ENCODE measurements at places on chromosomes 11 and 22.
A peak's percentile ranks its signal among the peaks of the same experiment; 100 is the strongest.

DNA sequence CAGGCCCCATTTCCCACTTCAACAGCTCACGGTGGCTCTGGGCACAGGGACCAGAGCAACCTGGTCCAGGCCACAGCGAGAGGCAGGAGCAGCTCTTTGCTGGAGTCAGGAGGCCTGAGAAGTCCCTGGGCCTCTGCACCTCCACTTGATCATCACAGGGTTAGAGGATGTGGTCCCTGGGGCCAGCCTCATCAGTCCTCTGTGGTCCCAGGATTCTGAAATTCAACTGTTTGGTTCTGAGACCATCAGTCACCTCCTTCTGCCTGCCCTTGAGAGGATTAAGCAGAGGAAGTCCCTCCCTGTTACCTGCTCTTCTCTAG lies 24.9 kb upstream of the CBX7 start:
- H3K27ac ChIP-seq = peak overlapping the region; percentile 18
- DNase-seq = no peak
- no peaks in the 10 kb centered on the region for H3K27me3 ChIP-seq
- H3K36me3 ChIP-seq = no peaks in the 10 kb centered on the region
- peaks cover 60% of the 10 kb centered on the region for H3K4me1 ChIP-seq

- H3K36me3 ChIP-seq = no peaks in the 10 kb centered on the region
- no peak for DNase-seq
- no peak overlapping the region for H3K27ac ChIP-seq
Measured at GRCh38 chr11:102499151-102499550, 31.4 kb downstream of the MMP7 start.

DNA sequence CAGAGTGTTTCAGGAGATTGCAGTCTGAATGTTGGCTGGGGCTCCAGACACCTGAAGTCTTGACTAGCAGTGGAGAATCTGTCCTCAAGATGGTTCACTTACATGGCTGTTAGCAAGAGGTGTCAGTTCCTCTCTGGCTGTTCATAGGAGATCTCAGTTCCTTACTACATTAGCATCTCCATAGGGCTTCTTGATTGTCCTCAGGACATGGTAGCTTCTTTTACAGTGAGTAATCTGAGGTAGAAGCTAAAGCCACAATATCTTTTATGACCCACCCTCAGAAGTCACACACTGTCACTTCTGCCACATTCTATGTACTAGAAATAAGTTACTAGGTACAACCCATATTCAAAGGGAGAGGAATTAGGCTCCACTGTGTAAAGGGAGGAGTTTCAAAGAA lies 10.5 kb upstream of the PATL1 start:
- H3K27ac ChIP-seq = no peak overlapping the region
- H3K36me3 ChIP-seq = no peaks in the 10 kb centered on the region
- H3K4me3 ChIP-seq = no peak overlapping the region
- H3K27me3 ChIP-seq = no peaks in the 10 kb centered on the region
- H3K4me1 ChIP-seq = no peaks in the 10 kb centered on the region

DNA sequence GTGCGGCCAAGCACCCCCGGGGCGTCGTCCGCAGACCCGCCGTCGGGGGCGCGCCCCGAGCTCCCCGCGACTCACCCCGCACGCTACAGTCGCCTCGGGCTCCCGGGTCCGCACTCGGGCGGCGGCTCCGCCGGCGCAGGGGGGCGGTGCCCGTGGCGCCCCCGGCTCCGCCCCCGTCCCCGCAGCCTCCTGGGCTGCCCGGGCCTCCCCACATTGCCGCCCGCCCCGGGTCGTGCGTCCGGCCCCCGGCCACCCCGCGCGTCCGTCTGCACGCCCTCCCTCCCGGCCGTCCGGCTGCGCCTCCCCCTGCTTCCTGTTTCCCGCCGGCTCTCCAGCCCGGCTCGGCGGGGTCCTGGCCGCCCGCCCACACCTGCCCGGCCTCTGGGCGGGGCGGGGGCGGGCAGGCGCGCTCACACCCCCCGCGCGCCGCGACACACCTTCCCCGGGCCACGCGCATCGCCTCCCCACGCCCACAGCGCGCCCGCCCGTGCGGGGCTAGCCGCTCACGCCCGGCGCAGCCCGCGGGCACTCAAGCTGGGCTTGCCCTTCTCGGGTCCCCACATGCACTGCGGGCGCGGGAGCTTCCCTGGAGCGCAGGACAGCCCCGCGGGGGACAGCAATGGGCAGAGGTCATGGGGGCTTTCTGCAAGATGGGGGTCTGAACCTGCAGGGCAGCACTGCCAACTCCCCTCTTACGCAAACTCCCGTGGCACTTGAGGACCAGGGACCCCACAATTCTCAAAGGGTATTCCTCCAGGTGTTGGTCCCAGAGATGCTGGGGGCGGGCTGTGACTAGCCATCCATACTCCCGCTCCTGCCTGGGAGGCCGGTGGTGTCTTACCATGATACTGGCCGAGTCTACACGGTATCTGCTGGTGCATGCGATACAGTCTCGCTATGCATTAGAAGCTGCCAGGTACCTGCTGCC lies at the start of gene CARD10:
CARD10 (minus strand) TSS at position 148 of the 928 bp plus-strand sequence. CDS start 215 bp downstream, outside the sequence.
- H3K4me3 ChIP-seq = peak within 1 kb of the TSS; percentile 30
- H3K27ac ChIP-seq = no peak within 1 kb of the TSS
- DNase-seq = peak; percentile 21
- H3K27me3 ChIP-seq = peaks cover 49% of the 10 kb centered on the region
- H3K36me3 ChIP-seq = no peaks in the 10 kb centered on the region

- no peak for DNase-seq
- H3K36me3 ChIP-seq = no peaks in the 10 kb centered on the region
- H3K4me3 ChIP-seq = no peak overlapping the region
- H3K27ac ChIP-seq = no peak overlapping the region
- no peaks in the 10 kb centered on the region for H3K4me1 ChIP-seq
Measured at GRCh38 chr22:48474881-48475280, 1352.8 kb downstream of the BRD1 start.

DNA sequence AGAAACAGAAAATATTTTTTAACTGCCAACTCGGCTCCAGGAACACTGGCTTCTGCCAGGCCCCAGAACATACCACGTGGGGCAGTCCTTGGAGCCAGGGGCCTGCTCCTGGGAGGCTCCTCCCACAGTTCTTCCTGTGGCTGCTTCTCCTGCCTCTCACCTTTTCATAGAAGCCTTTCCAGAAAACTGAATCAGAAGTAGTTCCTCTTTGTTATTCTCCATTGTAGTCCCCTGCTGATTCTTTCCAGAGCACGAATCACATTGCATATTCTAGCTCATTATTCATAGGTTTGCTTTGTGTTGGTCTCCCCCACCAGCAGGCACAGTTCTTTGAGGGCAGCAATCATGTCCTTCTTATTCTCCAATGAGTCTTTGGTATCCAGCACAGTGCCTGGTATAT lies 106.0 kb downstream of the EFCAB6 start:
- H3K36me3 ChIP-seq = no peaks in the 10 kb centered on the region
- no peak overlapping the region for H3K4me3 ChIP-seq
- H3K27ac ChIP-seq = no peak overlapping the region
- peaks cover 6% of the 10 kb centered on the region for H3K27me3 ChIP-seq
- no peaks in the 10 kb centered on the region for H3K4me1 ChIP-seq

DNA sequence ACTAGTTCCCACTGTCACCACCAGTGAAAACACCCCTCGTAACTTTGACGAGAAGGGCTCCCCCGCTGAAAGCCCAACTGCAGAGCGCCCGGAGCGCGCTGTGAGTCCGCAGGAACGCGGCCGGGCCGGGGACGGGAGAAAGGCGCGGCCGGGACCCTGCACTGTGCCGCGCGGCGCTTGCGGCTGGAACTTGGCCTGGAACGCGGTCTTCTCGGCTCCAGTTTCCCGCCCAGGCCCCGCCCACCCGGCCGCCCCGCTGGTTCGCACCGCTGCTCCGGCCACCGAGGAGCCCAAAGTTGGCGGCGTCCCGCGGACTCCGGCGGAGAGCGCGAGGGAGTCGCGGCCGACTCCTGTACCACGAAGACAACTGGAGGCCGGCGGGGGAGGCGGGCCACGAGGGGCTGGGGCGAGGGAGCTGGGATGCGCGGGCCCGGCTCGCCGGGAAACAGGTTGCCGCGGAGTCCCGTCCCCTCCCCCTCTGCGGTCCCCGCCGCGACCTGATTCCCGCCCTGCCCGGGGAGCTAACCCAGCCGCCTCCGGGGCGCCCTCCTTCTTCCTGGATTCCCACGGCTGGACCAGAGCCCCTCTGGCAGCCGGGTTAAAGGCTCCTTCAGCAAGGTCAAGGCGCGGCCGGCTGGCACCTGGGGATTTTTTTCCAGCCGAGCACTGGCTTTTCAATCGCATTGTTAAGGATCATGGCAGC lies 3.4 kb downstream of the TENM4 start:
- H3K27me3 ChIP-seq = peaks cover 49% of the 10 kb centered on the region
- H3K36me3 ChIP-seq = no peaks in the 10 kb centered on the region
- no peak overlapping the region for H3K4me3 ChIP-seq
- H3K4me1 ChIP-seq = peaks cover 5% of the 10 kb centered on the region
- no peak overlapping the region for H3K27ac ChIP-seq

DNA sequence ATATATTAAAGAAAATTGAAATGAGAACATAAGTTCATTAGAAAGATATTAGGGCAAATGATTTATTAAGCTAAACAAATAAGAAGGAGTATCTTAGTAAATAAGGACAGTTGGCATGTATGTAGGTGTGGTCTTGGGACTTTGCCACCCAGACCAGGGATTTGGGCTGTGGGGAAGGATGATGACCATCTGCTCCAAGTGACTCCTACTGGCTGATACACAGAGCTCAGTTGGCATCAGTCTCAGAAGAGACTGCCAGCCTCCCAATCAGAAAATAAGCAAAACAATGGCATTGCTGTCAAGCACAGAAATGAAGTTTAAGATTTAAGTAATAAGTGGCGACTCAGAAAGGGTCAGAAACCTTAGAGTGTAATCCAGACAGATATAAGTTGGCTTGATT lies 49.5 kb downstream of the PAX6 start:
- no peak overlapping the region for H3K4me3 ChIP-seq
- no peak overlapping the region for H3K27ac ChIP-seq
- DNase-seq = no peak
- no peaks in the 10 kb centered on the region for H3K36me3 ChIP-seq
- H3K27me3 ChIP-seq = no peaks in the 10 kb centered on the region

- no peak overlapping the region for H3K4me3 ChIP-seq
- H3K36me3 ChIP-seq = no peaks in the 10 kb centered on the region
- no peak for DNase-seq
- H3K27ac ChIP-seq = no peak overlapping the region
Measured at GRCh38 chr11:4203603-4204360, 109.2 kb downstream of the RRM1 start.

GRCh38 chr11:31768749-31769640 lies 42.1 kb downstream of the PAX6 start:
- no peak overlapping the region for H3K4me3 ChIP-seq
- no peaks in the 10 kb centered on the region for H3K4me1 ChIP-seq
- H3K27me3 ChIP-seq = no peaks in the 10 kb centered on the region
- no peak for DNase-seq
- no peak overlapping the region for H3K27ac ChIP-seq

GRCh38 chr11:93160808-93161207 lies 37.0 kb downstream of the SLC36A4 start:
- peaks cover 21% of the 10 kb centered on the region for H3K36me3 ChIP-seq
- no peak for DNase-seq
- H3K4me3 ChIP-seq = no peak overlapping the region
- no peaks in the 10 kb centered on the region for H3K27me3 ChIP-seq
- no peak overlapping the region for H3K27ac ChIP-seq
- no peaks in the 10 kb centered on the region for H3K4me1 ChIP-seq

- no peak overlapping the region for H3K4me3 ChIP-seq
- H3K27ac ChIP-seq = no peak overlapping the region
- peaks cover 11% of the 10 kb centered on the region for H3K36me3 ChIP-seq
- no peaks in the 10 kb centered on the region for H3K4me1 ChIP-seq
- no peaks in the 10 kb centered on the region for H3K27me3 ChIP-seq
Measured at GRCh38 chr11:9803685-9804418, 140.0 kb downstream of the SWAP70 start.

GRCh38 chr11:62601122-62601371 lies 618 bp downstream of the MTA2 start:
- no peaks in the 10 kb centered on the region for H3K27me3 ChIP-seq
- no peak for DNase-seq
- H3K27ac ChIP-seq = peak overlapping the region; percentile 85
- H3K4me3 ChIP-seq = peak overlapping the region; percentile 100
- H3K4me1 ChIP-seq = peaks cover 49% of the 10 kb centered on the region

- no peak overlapping the region for H3K27ac ChIP-seq
- DNase-seq = no peak
- no peak overlapping the region for H3K4me3 ChIP-seq
- H3K36me3 ChIP-seq = no peaks in the 10 kb centered on the region
Measured at GRCh38 chr11:80365076-80365725, 924.4 kb upstream of the TENM4 start.

DNA sequence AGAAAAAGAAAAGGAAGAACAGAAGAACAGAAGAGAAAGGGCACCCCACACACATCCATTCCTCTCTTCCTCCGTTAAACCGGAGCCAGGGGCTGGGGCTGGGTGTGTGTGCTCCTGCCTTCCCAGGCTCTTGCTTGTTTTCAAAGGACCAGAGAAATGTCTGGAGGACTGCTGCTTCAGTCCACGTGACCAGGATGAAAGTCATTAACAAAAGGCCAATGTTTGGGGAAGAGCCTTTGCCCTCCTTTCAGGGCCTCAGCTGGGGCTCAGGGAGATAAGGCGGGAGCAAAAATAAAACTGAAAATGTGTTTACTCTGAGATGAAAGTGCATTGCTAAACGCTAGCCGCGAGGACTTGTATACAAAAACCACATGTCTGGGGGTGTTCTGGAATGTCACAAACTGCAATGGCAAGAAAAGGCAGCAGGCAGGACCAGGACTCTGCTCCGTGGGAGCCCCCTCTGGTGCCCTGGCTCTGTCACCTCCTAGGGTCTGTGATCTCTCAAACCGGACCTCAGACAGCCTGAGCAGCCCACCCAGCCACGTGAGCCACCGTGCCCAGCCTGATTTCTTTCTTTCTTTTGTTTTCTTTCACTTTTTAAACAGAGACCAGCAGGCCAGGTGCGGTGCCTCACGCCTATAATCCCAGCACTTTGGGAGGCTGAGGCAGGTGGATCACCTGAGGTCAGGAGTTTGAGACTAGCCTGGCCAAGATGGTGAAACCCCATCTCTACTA lies 31.6 kb upstream of the MYH9 start:
- H3K27me3 ChIP-seq = no peaks in the 10 kb centered on the region
- H3K4me1 ChIP-seq = peaks cover 29% of the 10 kb centered on the region
- H3K4me3 ChIP-seq = peak overlapping the region; percentile 7
- H3K36me3 ChIP-seq = no peaks in the 10 kb centered on the region
- H3K27ac ChIP-seq = peak overlapping the region; percentile 9
- no peak for DNase-seq

- no peaks in the 10 kb centered on the region for H3K27me3 ChIP-seq
- H3K4me3 ChIP-seq = no peak overlapping the region
- no peaks in the 10 kb centered on the region for H3K36me3 ChIP-seq
- DNase-seq = no peak
Measured at GRCh38 chr11:114162719-114163123, 103.2 kb downstream of the ZBTB16 start.

All from CD4-positive, alpha-beta T cell (primary cell).